ENCODE measurements at places on chromosomes 3 and 15.

DNA sequence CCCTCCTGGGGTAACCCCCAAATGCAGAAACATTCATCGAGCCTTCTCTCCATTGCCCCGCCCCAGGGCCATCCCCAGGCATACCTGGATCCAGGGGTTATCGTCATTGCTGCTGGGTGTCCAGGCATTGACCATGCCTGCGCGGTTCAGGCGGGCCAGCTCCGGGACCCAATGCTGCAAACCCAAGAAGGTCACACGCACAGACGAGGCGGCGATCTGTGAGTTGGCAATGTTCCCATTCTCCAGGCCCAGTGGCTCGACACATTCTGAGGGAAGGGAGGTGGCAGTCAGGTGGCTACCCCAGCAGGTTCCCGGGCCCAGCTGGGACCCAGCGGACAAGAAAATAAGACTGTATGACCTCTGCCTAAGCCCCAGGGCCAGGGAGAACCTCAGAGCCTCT lies 6.1 kb downstream of the MFGE8 start:
- DNase-seq = no peak

DNA sequence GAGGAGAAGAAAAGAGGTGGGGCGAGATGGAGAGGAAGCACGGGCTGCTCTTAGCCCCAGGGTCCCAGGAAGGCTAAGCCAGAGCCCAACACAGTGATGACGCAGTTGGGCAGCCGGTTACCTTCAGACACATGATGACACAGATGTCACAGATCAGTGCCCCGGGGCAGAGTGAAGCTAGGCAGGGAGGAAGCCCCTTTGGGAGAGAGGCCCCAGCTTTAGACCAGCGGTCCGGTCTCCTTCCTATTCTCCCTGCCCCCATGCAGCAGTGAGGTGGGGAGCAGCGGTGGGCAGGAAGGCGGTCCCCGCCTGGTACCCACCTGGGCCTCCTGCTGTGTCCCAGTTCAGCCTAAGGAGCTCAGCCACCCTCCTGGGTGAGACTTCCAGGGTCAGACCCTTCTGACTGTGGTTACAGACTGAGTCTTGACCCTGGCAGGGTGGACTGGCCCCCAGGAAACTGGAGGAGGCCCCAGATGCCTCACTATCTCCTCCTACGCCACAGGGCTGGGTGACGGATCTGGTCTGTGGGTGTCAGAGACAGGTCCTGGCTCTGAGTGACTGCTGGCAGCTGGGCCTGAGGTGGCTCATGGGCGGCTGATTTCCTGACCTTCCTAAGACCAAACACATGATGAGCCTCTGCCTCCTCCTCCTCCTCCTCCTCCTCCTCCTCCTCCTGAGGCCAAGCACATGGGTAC lies 38.8 kb upstream of the LINGO1 start:
- DNase-seq = no peak

DNA sequence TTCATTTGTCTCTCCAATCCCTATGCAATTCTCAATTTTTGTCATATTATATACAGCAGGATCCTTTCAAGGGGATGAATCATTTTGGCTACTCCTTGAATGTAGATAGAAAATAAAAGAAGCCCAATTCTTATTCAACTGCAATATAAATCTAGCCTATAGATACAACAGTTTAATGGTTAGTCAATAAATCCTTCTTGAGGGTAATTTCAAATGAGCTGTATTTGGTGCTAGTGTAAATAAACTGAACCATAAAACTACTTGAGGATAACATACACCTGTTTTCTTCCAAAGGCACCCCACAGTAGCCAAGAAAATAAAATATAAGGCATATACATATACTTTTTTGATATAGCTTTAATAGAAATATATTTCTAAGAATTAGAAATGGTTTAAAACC lies 830.3 kb downstream of the ROBO1 start:
- no peak for DNase-seq

DNA sequence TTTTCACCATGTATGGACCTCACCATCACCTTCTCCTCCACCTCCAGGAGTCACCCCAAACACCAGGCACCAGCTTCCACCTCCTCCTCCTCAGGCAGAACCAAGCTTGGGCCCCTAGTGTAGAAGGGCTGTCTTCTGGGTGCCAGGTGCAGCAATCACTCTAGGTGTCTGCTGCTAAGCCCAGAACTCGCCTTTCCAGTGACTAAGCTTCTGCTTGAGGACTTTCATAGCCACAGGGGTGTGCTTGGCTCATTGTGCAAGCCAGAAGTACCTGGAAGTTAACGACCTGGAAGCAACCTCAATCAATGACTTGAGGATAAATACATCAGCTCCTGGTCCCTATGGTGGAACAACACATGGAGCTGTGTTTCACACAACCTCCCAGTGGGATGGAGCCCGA lies 49.8 kb upstream of the PXYLP1 start:
- DNase-seq = no peak

GRCh38 chr15:45630917-45631691 lies 3.7 kb upstream of the SQOR start:
- DNase-seq = peak; percentile 10

GRCh38 chr3:121974601-121975111 lies 47.4 kb downstream of the ILDR1 start:
- DNase-seq = no peak

DNA sequence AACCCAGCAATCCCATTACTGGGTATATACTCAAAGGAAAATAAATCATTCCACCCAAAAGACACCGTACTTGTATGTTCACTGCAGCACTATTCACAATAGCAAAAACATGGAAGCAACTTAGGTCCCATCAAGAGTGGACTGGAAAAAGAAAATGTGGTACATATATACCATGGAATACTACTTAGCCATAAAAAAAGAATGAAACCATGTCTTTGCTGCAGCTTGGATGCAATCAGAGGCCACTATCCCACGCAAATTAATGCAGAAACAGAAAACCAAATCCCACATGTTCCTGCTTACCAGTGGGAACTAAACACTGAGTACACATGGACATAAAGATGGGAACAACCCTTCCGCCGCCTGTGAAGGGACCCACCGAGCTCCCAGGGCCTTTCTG lies 34.2 kb downstream of the UACA start:
- no peak for DNase-seq

- no peak for DNase-seq
Measured at GRCh38 chr3:139313921-139314320, 29.9 kb upstream of the MRPS22 start.

DNA sequence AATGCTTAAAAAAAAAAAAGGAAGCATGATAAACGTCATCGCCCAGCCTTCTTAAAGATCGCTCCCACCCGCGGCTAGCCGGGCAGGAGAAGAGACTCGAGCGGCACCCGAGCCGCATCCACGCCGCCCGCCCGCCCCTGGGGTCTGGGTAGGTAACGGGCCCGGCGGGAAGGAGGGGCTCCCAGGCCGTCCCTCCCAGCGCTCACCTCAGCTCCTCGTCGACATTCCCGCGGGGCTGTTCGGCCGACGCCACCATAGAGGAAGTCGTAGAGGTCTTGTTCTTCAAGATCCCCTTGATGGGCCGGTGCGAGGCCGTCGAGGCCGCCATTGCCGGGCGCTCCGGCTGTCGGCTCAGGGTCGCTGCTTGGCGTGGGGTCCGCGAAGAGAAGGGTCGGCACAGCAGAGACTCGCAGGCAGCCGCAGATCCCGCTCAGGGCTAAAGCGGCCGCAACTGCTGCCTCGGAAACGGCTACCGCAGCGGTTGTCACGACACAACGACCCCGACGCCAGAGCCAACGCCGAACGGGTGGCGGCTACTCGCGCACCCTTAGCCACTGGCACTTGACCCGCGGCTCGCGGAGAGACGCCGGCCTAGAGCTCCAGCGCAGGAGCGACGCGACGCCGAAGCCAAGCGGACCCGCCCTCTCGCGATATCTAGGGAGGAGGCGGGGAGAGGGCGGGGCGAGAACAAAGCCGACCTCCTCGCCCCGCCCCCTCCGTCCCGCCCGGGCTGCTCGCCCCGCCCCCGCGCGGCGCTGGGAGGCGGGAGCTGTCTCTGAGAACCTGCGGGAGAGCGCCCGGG lies at the start of gene PPP1R2:
Gene PPP1R2, minus strand, starts transcription at position 628 of the 802 bp plus-strand sequence. Its CDS starts 300 bp downstream, at position 328.
- DNase-seq = peak; percentile 94

- DNase-seq = no peak
Measured at GRCh38 chr3:69320871-69321271, 65.0 kb downstream of the FRMD4B start.

Data from DMS53 (cell line).